ENCODE measurements at places on chromosomes 5 and 9.

GRCh38 chr5:164203581-164204225 lies 698.3 kb downstream of the MAT2B start:
- DNase-seq = no peak

DNA sequence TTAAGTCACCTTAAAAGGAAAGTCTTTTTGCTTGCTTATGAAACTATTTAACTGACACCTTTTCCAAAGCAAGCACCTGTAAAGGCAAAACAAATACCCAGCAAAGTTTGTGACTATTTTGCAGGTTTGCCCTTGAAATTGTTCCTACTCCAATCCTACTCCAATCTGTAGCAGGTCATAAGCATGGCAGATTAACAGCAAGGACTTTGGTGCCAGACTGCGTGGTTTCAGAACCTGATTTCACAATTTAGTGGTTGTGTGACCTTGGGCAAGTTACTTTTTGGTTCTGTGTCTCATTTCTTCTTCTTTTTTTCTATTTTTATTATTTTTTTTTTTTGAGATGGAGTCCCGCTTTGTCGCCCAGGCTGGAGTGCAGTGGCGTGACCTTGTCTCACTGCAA lies 282.1 kb downstream of the RFX3 start:
- DNase-seq = no peak

DNA sequence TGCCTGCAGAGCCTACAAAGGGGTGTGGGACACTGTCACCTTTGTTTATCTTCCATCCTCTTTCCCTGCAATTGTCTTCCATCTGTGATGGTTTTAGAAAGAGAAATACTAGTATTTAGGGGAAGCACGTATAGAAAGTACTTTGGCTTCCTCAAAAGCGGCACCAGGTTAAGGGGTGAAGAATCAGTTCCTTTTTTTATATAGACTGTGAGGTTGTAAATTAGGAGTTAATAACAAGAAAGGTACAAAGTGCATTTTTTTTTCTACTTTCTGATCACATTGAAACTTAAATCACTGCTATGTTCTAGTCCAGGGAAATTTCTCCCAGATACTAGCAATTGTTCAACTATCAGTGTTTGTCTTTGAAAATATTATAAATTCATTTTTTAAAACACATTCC lies 219.3 kb downstream of the CEMIP2 start:
- DNase-seq = no peak

GRCh38 chr5:138950421-138951031 lies 75.4 kb upstream of the LRRTM2 start:
- no peak for DNase-seq

DNA sequence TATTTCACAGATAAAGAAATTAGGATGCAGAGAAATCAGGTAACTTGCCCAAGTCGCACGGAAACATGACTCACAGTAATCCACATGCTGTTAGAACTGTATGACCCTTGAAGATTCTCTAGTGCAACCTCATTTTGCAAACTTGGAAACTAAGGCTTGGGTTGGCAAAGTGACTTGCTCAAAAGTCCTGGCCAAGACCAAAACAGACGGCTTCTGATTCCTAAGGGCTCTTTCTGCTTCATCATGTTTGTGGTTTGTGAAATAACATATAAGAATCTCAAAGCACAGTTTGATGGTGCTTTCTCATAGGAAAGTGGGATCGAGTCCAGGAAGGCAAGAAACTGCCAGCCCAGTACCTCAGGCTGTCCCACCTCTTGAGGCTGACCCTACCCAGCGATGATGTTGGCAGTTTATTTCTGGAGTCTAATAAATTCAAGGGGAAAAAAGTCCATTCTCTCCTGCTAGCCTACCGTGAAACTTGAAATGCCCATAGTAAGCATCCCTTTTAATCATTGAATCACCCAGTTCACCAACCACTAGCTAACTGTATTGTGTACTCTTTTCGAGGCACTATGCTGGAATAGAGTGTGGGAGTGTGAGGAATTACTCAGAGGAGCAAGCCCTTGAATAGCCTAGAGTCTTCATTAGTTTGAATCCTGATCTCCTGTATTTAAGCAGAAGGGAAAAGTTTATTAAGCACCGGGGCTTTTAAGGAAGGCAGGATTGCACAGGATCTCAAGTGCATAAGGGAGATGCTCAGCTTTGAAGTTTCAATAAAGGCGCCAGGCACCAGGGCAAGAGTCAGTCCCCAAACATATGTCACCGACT lies 14.1 kb downstream of the CAPSL start:
- DNase-seq = no peak

DNA sequence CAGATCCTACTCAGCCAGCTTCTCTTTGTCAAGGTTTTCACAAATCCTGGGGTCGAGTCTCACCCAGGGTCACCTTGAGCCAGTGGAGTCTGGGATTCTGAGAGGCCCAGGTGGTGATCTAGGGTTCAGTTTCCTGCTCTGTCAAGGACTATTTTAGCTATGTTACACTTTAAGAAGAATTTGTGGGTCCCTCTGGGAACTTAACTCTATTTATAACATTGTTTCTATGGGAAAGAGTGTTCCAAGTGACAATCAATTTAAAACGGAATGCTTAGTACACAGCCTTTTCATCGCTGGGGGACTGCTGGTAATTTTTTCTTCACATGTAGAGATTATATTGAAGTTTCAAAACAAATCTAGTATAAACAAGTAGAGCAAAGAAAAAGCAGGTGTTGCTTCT lies 26.9 kb upstream of the TMEM252 start:
- DNase-seq = no peak

DNA sequence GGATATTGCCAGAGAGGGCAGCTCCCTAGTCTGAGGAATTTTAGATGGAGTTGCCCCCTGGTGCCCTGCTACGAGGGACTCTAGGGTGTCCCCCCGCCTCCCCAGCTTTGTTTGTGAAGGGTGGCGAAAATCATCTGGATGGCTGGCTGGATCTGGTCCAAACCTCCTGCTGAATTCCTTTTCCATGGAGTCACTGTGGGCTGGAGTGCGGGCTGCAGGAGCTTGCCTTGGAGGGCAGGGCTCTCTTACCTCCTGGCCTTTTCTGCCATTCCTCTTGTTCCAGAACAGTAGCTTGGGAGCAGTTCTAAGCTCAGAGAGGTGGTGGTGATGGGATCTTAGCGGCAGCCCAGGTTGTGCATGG lies 2.1 kb downstream of the SYNPO start:
- DNase-seq = no peak

GRCh38 chr9:136172412-136173079 lies 32.4 kb downstream of the LHX3 start:
- DNase-seq = no peak

DNA sequence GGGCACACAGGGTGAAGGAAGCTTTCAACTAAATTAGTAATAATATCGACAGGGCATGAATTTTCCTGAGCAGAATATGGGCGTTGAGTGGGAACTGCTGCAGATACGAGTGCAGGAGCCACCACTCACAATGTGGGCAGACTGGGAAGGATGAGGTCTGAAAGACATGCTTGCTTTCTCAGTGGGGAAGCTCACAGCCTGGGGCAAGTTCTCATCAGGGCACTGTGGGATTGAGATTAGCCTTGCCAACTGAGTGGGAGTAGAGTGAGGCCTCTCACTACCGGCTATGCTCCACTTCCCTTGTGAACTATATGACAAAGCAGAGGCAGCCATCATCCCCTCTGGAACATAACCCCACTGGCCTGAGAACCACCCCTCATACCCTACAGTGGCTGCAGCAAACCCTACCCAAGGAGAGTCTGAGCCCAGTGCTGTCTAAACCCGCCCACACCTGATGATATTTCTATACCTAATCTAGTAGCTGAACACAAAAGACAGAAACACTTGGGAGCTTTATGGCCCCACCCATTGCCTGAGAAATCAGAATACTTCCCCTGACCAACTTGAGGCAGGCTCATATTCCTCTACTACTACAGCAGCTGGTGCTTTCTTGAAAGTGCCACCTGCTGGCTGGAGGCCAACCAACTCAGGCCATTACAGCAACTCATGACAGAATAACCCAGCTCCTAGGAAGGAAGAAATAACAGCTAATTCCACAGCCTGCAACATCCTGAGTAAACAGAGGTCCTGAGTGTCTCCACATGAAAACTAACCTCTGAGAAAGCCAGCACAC lies 173.7 kb upstream of the SPEF2 start:
- no peak for DNase-seq

GRCh38 chr5:137105351-137106035 lies 393.6 kb downstream of the SPOCK1 start:
- DNase-seq = no peak

DNA sequence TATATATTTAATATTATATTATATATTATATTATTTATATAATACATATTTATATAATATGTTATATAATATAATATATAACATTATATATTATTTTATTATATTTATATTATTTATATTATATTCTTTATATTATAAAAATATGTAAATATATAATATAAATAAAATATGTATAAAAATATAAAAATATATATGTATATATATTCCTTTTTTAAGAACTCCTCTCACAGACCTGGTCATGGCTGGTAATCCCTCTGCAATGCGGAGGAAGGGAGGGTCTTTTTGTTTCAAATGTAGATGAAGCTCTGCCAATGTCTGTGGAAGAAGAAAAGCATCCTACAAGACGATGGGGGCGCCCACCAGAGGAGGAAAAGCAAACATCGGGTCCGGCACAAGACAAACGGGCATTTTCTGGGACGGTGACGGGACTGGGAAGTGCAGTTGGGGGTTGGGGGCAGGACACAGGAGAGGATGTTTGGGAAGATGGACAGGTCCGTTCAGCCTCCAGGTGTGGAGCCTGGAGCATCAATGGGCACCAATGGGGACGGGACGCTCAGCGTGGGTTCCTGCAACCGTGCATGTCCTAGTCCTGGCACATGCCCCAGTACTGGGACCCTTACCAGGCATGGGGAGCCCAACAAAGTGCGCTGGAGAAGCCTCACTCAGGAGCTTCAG lies 194.0 kb downstream of the IRX1 start:
- DNase-seq = no peak

DNA sequence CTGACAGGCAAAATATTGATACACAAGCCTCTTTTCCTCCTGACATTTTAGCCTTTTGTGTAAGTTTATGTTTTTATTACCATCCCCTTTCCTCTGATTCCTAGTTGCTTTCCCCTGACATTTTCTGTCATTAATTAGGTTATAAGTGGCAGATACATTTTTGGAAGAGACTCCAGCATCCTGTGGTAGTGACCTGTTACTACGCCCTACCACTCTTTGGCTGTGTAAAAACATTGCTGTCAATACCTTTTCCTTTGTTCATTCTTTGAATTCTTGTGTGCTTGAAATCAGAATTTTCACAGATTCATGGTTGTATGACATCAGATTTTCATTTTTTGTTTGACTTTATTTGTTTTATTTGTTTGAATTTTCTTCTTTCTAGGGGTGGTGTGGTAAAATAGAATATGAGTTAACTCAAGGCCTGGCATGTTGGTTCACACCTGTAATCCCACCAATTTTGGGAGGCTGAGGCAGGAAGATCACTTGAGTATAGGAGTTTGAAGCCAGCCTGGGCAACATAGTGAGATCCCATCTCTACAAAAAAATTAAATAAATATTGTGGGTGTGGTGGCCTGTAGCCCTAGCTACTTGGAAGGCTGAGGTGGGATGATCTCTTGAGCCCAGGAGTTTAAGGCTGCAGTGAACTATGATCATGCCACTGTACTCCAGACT lies 43.4 kb downstream of the UBE2R2 start:
- no peak for DNase-seq

GRCh38 chr5:65394087-65394486 lies 87.6 kb downstream of the ADAMTS6 start:
- DNase-seq = no peak

DNA sequence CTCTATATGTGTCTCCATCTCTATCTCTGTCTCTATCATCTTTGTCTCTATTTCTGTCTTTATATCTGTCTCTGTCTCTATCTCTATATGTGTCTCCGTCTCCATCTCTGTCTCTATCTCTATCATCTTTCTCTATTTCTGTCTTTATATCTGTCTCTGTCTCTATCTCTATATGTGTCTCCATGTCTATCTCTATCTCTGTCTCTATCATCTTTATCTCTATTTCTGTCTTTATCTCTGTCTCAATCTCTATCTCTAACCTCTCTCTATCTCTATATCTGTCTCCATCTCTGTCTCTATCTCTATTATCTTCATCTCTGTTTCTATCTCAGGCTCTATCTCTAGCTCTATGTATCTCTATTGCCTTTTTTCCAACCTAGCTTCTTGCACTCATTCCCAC lies 37.0 kb downstream of the IRX4 start:
- DNase-seq = no peak

GRCh38 chr9:113538131-113538530 lies 74.6 kb downstream of the RGS3 start:
- DNase-seq = no peak

- no peak for DNase-seq
These were observed 59.1 kb upstream of the TBC1D2 start for GRCh38 chr9:98314381-98315066.

GRCh38 chr9:36820392-36820861 lies 213.6 kb downstream of the PAX5 start:
- no peak for DNase-seq

DNA sequence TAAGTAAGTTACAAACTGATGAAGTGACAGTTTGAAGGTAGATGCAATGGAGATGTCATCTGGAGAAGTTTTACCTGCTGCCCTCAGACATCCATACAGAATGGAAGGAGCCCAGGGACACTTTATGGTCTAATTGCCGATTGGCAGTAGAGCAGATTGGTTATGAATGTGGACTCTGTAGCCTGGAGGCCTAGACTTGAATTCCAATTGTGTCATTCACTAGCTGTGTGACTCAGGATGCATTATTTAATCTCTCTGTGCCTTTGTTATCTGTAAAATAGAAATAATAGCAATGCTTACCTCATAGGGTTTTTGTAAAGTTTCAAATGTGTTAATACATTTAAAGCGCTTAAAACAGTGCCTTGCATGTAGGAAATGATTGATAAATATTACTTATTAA lies 5.2 kb upstream of the TCERG1 start:
- no peak for DNase-seq

- no peak for DNase-seq
These were observed 152.3 kb upstream of the KLF9 start for GRCh38 chr9:70566751-70567150.

GRCh38 chr5:134638760-134639201 lies 6.2 kb upstream of the SAR1B start:
- no peak for DNase-seq

GRCh38 chr5:77741608-77742007 lies 34.5 kb downstream of the TBCA start:
- no peak for DNase-seq

- DNase-seq = no peak
These were observed 32.6 kb downstream of the MAPK9 start for GRCh38 chr5:180259260-180259611.

GRCh38 chr9:126218359-126219125 lies 108.1 kb upstream of the MVB12B start:
- no peak for DNase-seq

GRCh38 chr9:82491604-82492003 lies 503.0 kb downstream of the SPATA31D1 start:
- no peak for DNase-seq

- DNase-seq = no peak
These were observed 70.5 kb downstream of the MED27 start for GRCh38 chr9:132008855-132009812.

- DNase-seq = no peak
These were observed 5.2 kb upstream of the SLC22A5 start for GRCh38 chr5:132364319-132364718.

GRCh38 chr5:153601377-153601776 lies 110.9 kb downstream of the GRIA1 start:
- no peak for DNase-seq
